ENCODE measurements at places on chromosomes 1 and 21.

DNA sequence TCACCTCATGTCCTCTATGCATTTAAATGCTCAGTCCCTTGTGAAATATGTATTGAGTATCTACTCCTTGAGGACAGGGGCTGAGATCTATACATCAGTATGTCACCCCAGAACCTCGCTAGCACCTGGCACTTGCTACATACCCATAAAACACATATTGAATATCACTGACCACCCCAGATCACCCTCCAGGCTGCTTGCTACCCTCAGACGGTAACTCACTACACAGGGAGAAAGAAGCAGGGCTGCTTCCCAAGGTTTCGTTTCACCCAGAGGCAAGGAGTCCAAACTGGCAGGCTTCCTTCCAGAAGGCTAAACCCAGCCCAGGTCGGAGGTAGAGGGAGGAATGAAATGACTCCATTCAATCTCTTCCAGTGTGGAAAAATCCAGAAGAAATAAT, 8.5 kb downstream of the INKA2 start:
- no peak overlapping the region for H3K4me3 ChIP-seq
- H3K36me3 ChIP-seq: no peaks in the 10 kb centered on the region
- no peaks in the 10 kb centered on the region for H3K27me3 ChIP-seq

- peaks cover 8% of the 10 kb centered on the region for H3K27me3 ChIP-seq
- H3K36me3 ChIP-seq: peaks cover 52% of the 10 kb centered on the region
- H3K4me3 ChIP-seq: peak overlapping the region; percentile 64
- peak overlapping the region; percentile 95 for H3K27ac ChIP-seq
- DNase-seq: peak; percentile 94
Measured at GRCh38 chr1:42941640-42942330, 16.9 kb downstream of the SLC2A1 start.

DNA sequence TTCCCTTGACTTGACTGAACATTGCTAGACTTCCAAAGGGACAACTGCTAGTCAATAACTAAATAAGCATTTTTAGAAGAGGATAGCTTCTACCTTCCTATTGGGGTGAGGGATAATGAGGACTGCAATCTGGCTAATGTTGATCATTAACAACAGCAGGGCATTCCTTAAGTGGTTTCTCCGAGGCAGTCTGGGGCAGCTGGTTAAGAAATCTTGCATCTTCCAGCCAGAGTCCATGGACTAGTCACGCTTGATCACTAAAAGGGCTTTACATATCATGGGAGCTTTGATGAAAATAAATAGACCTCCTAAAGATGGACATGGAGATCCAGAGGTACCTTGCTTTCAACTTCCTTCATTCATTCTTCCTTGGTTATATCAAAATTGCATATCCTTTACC, 329.4 kb upstream of the ESRRG start:
- H3K36me3 ChIP-seq: no peaks in the 10 kb centered on the region
- H3K4me1 ChIP-seq: no peaks in the 10 kb centered on the region
- H3K27ac ChIP-seq: no peak overlapping the region

DNA sequence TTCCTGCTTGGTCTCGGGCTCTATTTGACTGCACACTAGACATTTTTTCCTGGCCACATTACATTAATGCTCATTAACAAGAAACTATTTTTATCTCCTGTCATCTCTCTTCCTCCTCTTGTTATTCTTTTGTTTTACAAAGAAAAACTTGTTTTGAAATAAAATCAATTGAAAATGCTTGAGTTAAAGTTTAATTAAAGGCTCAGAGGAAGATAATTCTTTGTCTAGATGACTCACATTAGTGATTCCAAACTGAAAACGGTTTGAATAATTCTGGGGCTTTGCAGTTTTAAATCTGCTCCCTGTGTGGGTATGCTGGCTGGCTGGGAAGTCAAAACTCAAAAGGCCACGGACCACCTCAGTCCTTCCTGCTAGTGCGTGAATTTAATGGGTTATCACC, 29.6 kb downstream of the RGS5 start:
- DNase-seq: no peak
- peak overlapping the region; percentile 71 for H3K4me3 ChIP-seq
- no peaks in the 10 kb centered on the region for H3K36me3 ChIP-seq
- H3K27ac ChIP-seq: peak overlapping the region; percentile 83

DNA sequence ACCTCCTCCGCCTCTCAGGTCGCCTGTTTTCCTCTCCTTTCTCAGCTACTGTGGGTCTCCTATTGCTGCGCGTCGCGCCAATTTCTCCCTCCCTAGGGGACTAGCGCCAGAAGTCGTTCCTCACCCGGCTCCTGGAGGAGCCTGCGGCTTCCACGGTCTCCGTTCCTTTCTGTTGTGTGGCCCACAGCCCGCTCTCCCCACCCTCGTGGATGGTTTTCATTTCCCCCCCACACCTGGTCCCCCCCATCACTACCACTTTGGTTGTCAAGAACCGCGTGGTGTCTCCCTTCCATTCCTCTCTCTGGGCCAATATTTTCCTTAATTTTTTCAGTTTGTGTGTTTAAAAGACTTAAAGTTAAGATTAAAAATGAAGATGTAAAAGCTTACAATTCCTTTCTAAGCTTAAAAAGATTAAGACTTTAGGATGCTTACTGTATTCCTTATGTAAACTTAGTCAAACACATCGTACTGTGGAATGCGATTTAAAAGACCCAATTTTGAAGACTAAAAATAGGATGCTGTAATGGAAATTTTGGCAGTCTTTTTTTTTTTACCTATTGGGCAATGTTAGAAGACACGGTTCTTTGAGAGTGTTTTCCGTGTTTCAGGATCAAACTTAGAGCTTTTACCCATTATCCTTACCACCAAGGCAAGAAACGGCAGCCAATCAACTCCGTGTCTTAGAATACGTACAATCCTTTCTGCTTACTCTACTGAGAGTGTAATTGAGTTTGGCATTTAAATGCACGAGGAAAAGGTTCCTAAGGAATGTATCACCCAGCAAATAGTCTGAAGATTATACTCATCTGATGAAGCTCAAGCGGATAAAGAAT, 773 bp downstream of the CNST start:
- DNase-seq: peak; percentile 92
- peaks cover 39% of the 10 kb centered on the region for H3K4me1 ChIP-seq
- H3K36me3 ChIP-seq: peaks cover 48% of the 10 kb centered on the region
- H3K27ac ChIP-seq: peak overlapping the region; percentile 95
- H3K4me3 ChIP-seq: peak overlapping the region; percentile 99

DNA sequence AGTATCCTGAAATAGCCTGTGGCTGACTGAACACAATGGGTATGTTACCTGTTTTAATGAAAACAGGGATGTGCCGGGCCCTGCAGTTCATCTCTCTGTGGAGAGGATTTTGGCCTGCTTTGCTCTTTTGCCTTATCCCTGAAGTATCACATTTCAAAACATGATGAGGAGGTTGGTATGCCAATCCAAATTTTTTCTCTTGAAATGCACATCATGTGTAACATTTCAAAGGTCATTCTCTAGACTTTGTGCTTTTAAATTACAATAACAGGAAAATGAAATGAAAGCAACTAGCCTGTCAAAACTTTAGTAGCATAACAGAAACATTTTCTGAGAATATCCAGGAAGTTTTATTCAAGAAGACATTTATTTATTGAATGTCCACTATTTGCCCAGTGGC, 118.9 kb downstream of the SLC44A5 start:
- no peak for DNase-seq
- no peak overlapping the region for H3K4me3 ChIP-seq
- H3K4me1 ChIP-seq: no peaks in the 10 kb centered on the region
- H3K27ac ChIP-seq: no peak overlapping the region

Data from HFFc6 (cell line).